ENCODE measurements at places on chromosomes 1 and 21.

GRCh38 chr1:156356875-156357534, 12.0 kb upstream of the RHBG start:
- no peak overlapping the region for H3K4me3 ChIP-seq
- no peak overlapping the region for H3K27ac ChIP-seq
- DNase-seq = no peak
- H3K27me3 ChIP-seq = peaks cover 32% of the 10 kb centered on the region
- no peaks in the 10 kb centered on the region for H3K4me1 ChIP-seq
- H3K36me3 ChIP-seq = no peaks in the 10 kb centered on the region

GRCh38 chr1:38352869-38353268, 306.3 kb upstream of the POU3F1 start:
- H3K27me3 ChIP-seq = no peaks in the 10 kb centered on the region
- no peak overlapping the region for H3K27ac ChIP-seq
- no peaks in the 10 kb centered on the region for H3K4me1 ChIP-seq
- no peak for DNase-seq
- no peak overlapping the region for H3K4me3 ChIP-seq

DNA sequence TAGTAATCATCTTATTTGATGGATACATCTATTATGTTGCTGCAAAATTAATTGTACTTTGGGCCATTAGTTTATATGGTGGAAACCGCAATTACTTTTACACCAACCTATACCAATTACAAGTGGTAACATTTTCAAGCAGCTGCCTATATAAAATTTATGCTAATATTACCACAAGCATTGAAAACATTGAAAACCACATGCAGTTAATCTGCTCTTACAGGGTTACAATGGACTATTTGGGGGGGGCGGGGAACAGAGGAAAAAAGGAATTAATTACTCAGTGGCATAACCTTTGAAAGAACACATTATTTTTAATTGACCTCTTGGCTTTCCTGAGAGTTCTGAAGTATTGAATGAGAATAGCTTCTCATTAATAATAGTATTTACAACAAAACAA, 1793.2 kb downstream of the NCAM2 start:
- no peak overlapping the region for H3K4me3 ChIP-seq
- H3K36me3 ChIP-seq = no peaks in the 10 kb centered on the region
- H3K27me3 ChIP-seq = no peaks in the 10 kb centered on the region
- no peak for DNase-seq
- H3K27ac ChIP-seq = no peak overlapping the region

DNA sequence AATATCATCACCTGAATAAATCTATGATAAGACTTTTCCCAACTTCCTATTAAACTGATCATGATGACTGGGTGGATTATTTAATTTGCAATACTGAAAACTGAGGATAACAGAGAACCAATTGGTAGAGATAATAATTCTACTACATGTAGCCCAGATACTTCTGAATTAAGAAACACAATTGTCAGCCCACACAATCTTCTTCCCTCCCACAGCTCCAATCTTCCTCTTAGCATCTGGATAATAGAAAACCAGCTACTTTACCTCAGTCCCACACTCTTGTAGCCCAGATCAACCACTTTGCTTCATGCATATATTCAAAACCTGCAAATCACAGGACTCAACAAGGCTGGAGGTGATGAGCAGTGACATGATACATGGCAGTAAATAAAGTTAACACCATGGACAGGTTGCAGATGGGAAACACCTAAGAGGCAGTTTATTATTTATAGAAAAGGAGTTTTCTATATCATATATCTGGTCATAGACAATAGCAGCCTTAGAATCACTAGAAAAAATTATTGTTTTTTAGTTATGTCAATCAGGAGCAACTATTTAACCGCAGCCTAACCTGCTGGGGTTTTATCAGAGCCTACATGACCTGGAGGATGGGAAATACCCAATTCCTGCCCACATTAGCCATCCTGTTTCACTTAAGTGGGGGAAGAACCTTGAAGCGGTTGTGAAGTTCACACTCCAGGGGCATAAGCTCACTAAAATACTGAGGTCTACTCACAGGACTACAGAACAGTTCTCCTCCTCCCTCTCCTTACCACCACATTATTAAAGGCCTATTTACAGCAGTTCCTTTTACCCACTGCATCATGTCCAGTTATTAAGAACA, 16.7 kb downstream of the FRRS1 start:
- DNase-seq = no peak
- H3K4me3 ChIP-seq = no peak overlapping the region
- no peaks in the 10 kb centered on the region for H3K36me3 ChIP-seq

DNA sequence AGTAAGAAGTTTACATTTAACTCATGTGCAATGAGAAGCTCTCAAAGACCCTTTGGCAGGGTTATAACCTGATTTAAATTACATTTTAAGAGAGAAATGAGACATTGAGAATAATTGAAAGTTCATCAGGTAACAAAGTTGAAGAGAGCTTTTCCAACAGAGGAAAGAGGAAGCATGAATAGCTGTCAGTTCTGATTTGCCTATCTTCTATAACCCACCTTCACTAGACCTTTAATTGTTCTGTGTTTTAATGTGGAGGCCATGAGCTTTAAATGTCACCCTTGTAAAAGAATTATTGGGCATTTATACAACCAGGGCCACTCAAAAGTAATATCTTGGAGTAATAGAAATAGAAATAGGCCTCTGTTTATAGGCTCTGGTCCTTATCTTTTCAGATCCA, 9.3 kb upstream of the FCRL1 start:
- DNase-seq = no peak
- H3K27ac ChIP-seq = no peak overlapping the region
- H3K4me1 ChIP-seq = no peaks in the 10 kb centered on the region
- H3K27me3 ChIP-seq = no peaks in the 10 kb centered on the region
- no peaks in the 10 kb centered on the region for H3K36me3 ChIP-seq

- no peaks in the 10 kb centered on the region for H3K4me1 ChIP-seq
- no peak for DNase-seq
- H3K27me3 ChIP-seq = no peaks in the 10 kb centered on the region
- H3K36me3 ChIP-seq = no peaks in the 10 kb centered on the region
- no peak overlapping the region for H3K4me3 ChIP-seq
These were observed 51.3 kb downstream of the TEX35 start for GRCh38 chr1:178564086-178564782.

DNA sequence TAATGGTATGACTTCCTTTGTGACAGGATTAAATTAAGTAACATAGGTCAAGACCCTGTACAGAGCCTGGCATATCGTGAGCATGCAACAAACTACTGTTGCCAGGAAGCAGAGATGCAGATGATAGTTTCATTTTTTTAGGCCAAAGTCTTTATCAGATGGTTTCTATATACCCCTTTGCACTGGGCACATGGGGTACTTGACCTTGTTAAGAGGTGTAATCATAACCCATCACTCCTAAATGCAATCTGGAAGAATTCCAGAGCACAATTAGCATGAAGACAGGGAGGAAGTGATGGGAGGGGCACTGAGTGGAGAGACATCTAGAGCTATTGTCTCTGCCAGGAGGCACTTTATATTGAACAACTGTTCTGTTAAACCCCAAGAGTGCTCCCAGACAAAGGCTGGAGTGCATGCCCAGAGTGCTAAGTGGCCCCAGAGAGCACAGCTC, 22.1 kb downstream of the ZBTB17 start:
- peak overlapping the region; percentile 29 for H3K27ac ChIP-seq
- H3K36me3 ChIP-seq = no peaks in the 10 kb centered on the region
- H3K4me1 ChIP-seq = no peaks in the 10 kb centered on the region
- no peaks in the 10 kb centered on the region for H3K27me3 ChIP-seq
- no peak for DNase-seq

GRCh38 chr1:168698453-168698852, 30.6 kb downstream of the DPT start:
- no peak overlapping the region for H3K4me3 ChIP-seq
- DNase-seq = no peak
- H3K27me3 ChIP-seq = no peaks in the 10 kb centered on the region
- no peaks in the 10 kb centered on the region for H3K36me3 ChIP-seq
- peaks cover 34% of the 10 kb centered on the region for H3K4me1 ChIP-seq

DNA sequence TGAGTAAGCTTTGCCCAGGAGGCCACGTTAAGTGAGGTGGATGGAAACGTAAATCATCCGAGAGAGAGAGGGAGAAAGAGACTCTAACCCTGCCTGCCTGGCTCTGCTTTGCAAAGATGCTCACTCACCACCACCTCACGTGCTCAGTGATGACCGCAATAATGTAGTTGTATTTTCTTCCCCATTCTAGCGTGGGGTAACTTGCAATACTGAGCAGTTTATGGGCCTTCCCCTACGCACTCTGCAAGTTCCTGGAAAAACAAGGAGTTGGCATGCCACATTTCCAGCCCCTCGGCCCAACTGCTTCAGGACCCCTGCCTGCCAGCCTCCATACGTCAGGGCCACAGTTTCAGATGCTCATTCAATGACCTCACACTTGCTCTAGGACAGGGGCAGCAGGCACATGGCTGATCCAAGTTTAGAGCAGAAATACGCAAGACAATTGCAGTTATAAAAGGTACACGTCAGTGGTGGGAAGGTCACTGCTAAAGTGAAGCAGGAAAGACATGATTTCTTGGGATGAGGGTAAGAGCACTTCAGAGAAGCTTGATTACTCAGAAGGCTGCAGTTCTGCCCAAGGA, 112.5 kb upstream of the RAB4A start:
- no peaks in the 10 kb centered on the region for H3K36me3 ChIP-seq
- peak overlapping the region; percentile 31 for H3K27ac ChIP-seq
- no peak overlapping the region for H3K4me3 ChIP-seq
- no peaks in the 10 kb centered on the region for H3K4me1 ChIP-seq
- H3K27me3 ChIP-seq = no peaks in the 10 kb centered on the region

GRCh38 chr1:81484284-81484683, 316.4 kb upstream of the ADGRL2 start:
- H3K27me3 ChIP-seq = no peaks in the 10 kb centered on the region
- H3K36me3 ChIP-seq = no peaks in the 10 kb centered on the region
- no peak for DNase-seq
- H3K4me1 ChIP-seq = no peaks in the 10 kb centered on the region
- no peak overlapping the region for H3K4me3 ChIP-seq

DNA sequence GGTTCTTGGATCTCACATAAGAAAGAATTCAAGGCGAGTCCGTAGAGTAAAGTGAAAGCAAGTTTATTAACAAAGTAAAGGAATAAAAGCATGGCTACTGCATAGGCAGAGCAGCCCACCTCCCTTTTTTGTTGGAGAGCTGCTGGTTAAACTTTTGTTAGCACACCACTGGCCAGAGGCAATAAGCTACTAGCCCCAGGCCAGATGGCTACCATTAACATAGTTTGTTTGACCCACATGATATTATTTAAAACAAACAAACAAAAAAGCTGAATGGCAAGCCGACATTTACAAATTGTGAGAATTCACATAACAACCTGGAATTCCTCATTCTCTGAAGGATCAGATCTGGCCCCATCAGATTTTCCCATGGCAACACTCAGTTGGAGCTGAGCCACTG, 19.1 kb upstream of the PAXBP1 start:
- H3K4me3 ChIP-seq = no peak overlapping the region
- no peaks in the 10 kb centered on the region for H3K27me3 ChIP-seq
- H3K27ac ChIP-seq = no peak overlapping the region
- no peaks in the 10 kb centered on the region for H3K4me1 ChIP-seq
- no peaks in the 10 kb centered on the region for H3K36me3 ChIP-seq

GRCh38 chr1:245484176-245484575, 329.4 kb downstream of the KIF26B start:
- H3K27me3 ChIP-seq = no peaks in the 10 kb centered on the region
- no peak for DNase-seq
- H3K27ac ChIP-seq = no peak overlapping the region
- no peaks in the 10 kb centered on the region for H3K36me3 ChIP-seq
- H3K4me1 ChIP-seq = no peaks in the 10 kb centered on the region
- no peak overlapping the region for H3K4me3 ChIP-seq

DNA sequence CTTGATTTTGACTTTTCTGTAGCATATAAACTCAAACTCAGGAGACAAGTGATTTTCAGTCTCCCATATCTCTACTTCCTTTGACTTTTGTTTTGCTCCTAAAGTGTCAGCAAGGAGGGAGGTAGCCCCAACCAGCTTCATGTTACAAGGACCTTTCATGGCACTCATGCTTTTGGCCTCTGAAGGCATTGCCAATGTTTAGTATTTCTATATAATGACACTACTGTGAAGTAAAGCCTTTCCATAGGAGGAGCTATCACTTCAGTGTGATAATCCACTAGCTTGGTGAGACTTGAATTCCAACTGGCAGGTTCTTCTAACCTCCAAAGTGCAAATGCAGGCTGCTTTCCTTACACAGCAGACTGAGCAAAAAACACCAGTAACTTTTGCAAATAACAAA, 14.4 kb downstream of the COLGALT2 start:
- no peak overlapping the region for H3K27ac ChIP-seq
- no peaks in the 10 kb centered on the region for H3K27me3 ChIP-seq
- no peak for DNase-seq
- peaks cover 90% of the 10 kb centered on the region for H3K4me1 ChIP-seq
- no peak overlapping the region for H3K4me3 ChIP-seq

DNA sequence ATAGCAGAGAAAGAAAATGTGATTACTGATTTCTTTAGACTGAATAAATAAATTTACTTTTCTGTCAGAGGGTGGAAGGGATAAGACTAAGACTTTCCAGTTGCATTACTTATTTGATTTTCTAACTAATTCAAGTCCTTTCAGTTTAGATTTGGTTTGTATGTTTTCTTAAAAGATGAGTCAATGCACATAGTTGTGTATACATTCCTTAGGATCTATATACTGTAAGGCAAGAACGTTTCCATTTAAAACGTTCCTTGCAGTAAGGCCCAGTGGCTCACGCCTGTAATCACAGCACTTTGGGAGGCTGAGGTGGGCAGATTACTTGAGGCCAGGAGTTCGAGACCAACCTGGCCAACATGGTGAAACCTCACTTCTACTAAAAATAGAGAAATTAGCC, 14.5 kb upstream of the SERTAD4 start:
- no peaks in the 10 kb centered on the region for H3K36me3 ChIP-seq
- no peaks in the 10 kb centered on the region for H3K27me3 ChIP-seq
- H3K27ac ChIP-seq = no peak overlapping the region
- DNase-seq = no peak
- H3K4me1 ChIP-seq = peaks cover 12% of the 10 kb centered on the region

- no peak overlapping the region for H3K4me3 ChIP-seq
- no peaks in the 10 kb centered on the region for H3K36me3 ChIP-seq
- H3K4me1 ChIP-seq = no peaks in the 10 kb centered on the region
- no peak for DNase-seq
- H3K27ac ChIP-seq = no peak overlapping the region
These were observed 142.6 kb downstream of the ZNF644 start for GRCh38 chr1:90879281-90879680.

GRCh38 chr1:33086384-33086850, 5.5 kb downstream of the AZIN2 start:
- H3K27me3 ChIP-seq = no peaks in the 10 kb centered on the region
- H3K36me3 ChIP-seq = no peaks in the 10 kb centered on the region
- H3K27ac ChIP-seq = no peak overlapping the region
- no peaks in the 10 kb centered on the region for H3K4me1 ChIP-seq
- peak; percentile 87 for DNase-seq

- no peak for DNase-seq
- H3K4me1 ChIP-seq = no peaks in the 10 kb centered on the region
- H3K27me3 ChIP-seq = no peaks in the 10 kb centered on the region
These were observed 28.5 kb downstream of the DLGAP3 start for GRCh38 chr1:34900775-34901502.
